ENCODE measurements at places on chromosomes 1 and 21.

- DNase-seq, result no peak
These were observed 9.6 kb upstream of the SH2D1B start for GRCh38 chr1:162421258-162422164.

GRCh38 chr21:22855581-22855980, 1857.4 kb downstream of the NCAM2 start:
- no peak for DNase-seq

DNA sequence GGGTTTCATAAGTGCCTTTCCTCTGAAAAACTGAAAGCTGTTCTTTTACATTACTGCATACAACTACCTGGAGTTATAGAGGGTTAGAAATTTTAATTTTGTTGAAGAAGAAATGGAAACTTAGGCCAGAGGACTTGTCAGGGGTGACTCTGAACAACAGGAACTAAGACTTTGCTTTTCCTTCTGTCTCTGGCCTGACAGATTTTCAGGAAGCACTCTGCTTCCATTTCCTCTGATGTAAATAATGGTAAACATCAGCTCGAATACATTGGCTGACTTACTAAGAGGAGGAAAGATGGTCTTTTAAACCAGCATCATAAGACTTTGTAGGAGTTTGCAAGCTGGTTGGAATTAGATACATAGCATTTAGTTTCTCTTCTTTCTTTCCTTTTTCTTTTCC, 27.1 kb upstream of the PLEKHM2 start:
- DNase-seq, result no peak

- no peak for DNase-seq
These were observed 423.0 kb downstream of the RPS6KC1 start for GRCh38 chr1:213474054-213474453.

DNA sequence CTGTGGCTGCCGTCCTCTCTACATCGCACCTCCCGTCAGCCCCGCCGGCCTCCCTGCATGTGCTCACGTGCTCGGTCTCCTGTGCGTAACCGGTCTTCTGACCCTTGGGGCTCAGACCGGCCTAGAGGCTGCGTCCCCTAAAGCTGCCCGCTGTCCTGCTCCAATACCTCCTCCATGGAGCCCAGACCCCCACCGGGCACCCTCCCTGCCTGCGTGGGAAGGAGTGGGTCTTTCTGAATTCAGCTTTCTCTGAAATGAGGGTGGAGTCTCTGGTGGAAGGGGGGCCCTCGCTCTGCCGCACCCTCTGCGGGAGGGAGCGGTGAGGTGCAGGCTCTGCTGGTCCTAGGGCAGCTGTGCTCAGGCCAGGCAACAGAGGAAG, 18.7 kb upstream of the POFUT2 start:
- DNase-seq, result no peak

DNA sequence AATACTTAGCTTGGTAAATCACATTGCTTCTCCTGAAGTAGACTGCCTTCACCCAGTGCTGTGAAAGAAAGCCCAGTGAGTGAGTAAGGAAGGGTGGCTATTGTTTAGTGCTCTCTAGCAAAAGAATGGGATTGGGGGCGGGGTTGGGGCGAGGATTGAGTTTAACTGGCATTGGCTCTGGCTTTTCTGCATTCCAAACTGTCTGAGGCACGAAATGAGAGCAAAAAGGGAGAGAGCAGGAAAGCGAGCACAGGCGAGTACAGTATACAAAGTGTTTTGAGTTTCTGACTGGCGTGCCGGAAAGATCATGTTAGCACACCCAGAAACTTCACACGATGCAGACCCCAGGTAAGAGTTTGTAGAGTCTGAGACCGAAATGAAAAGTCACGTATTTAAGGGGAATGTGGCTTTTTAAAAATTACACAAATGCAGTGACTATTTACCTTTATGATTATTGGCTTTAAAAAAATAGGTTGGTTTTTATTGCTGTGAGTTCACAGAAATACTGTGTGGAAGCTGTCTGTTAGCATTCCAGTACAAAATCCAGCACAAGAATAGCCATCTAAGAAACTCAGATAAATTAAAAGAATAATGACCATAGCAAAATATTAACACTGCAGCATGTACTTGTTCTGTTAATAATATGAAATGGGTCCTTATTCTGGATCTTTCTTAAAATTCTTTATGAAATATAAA, 155.4 kb downstream of the CLEC20A start:
- no peak for DNase-seq

DNA sequence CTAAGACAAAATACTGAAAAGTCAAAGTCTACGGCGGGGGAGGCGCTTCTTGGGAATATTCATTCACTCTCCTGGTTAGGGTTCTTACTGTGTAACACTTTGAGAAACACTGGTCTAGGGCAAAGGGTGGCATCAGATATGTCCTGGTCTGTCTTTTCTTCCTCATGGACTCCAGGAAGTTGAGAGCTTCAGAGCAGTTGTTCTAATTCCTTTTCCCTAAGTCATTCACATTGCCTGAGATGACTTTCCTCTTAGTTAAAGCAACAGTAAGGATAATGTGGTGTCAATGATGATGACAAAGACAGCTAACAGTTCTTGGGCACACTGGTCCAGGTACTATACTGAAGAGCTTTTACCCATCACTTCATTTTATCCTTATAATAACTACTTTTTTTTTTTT, 27.0 kb downstream of the FGGY start:
- DNase-seq, result no peak

GRCh38 chr1:226233806-226234205, 10.3 kb downstream of the MIXL1 start:
- no peak for DNase-seq

- no peak for DNase-seq
These were observed at the start of gene DENND4B for GRCh38 chr1:153946622-153947241. Gene DENND4B (minus strand): TSS chr1:153946718. CDS start chr1:153944374, 2,344 bp downstream.

DNA sequence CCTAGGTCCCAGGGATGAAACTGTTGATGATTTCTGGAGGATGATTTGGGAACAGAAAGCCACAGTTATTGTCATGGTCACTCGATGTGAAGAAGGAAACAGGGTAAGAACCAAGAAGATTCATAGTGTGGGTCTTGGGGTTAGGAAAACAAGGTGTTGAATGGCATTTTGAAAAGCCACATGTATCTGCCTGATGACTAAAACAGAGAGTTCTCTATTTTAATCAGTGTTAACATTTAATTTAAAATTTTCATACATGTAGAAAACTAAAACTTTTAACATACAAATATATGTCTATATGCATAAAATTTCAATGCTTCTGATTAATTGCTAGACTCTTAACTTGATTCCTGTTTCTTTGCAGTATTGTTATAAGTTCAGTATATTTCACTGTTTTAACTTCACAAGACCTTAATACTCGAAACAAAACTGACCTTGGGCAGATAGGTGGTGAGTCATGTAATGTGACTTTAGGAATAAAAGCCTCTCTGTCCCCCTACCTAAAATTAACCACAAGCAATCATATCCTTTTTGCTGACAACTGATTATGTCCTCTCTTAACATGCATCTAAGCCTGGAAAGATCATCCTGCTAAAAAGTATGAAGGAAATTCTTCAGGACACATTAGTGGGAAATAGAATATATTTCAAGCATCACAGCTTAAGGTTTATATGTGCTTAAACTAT, 95.6 kb downstream of the PTPRC start:
- DNase-seq, result peak; percentile 27

- no peak for DNase-seq
These were observed 168.9 kb upstream of the HMCN1 start for GRCh38 chr1:185565302-185565701.

GRCh38 chr21:33755354-33755753, 113.1 kb downstream of the ITSN1 start:
- no peak for DNase-seq

DNA sequence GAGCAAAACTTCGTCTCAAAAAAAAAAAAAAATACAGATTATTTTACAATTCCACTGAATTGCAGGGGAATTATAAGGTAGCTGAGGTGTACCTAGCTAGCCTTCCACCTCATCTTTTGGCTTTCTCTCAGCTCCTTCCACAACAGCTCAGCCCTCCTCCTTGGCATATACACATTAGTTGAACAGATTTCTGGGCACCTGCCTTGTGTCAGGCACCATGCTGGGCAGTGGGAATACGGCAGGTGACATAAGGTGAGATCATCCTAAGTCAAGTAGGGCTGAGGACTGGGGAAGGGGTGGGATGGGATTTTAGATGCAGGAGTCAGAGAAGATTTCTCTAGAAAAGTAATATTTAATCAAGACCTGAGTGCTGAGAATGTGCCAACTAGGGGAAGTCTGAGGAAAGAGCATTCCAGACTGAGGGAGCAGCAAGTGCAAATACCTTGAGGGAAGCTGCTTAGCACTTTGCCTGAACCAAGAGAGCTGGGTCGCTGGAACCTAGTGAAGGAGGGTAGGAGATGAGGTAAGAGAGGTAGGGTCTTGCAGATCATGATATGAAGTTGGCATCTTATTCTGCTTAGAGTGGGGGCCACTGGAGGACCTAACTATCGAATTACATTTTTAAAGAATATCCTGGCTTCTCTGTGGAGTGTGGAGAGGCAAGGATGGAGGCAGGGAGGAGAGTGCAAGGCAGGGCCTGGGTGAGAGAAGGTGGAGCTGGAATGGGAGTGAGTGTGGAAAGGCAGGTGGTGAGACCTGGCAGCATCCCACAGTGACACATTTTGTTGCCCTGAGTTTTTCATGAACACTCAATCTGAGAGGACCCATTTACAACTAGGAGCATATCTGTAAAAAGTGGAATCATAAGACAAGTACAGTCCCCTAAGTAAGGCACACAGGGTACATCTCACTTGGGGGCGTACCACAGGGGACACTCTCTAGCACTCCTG, 28.2 kb downstream of the LAMC2 start:
- no peak for DNase-seq

DNA sequence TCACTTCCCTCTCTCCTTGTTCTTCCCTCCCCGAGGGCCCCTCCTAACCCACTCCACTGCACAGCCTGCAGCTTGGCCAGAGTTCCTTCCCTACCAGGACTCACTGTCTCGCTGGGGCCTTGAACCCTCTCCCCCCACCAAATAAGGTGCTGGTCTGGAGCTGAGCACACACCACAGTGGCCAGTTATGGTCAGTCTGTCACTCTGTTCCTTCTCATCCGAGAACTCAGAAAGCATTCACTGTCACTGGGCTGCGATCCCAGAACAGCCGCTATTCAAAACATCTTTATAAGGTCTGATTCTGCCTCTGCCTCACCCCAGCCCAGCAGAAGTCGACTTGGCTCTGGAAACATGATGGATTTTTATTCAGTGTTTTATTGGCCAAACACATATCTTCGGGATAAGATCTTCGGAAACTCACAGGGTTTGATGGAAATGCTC, 19.8 kb upstream of the LBR start:
- DNase-seq, result no peak

DNA sequence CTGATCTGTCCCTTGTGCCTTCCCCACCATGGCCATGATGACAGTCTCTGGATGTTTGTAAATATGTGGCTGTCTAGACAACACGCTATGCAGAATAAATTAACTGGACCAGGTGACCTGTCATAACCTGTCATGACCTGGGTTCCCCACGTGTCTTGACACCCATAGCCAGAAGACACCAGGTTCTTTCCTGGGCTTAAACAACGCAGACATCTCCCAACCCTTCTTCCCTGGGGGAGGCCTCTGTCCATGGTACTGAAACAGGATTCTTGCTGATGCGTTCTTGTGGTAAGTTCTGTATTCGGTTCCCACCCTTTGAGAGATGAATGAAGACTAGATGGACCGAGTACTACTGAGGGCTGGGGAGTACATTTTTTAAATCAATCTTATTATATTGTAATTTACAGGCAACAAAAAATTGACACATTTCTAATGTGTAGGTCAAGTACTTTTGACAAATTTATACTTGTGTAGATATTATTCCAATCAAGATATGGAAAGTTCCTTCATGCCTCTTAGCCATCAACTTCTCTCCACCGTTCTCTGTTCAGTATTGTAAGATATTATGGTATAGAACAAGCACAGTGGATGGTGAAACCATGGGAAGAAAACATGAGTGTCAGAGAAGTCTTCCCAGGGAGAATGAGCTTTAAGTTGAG, 738.8 kb downstream of the PTPRU start:
- DNase-seq, result no peak

DNA sequence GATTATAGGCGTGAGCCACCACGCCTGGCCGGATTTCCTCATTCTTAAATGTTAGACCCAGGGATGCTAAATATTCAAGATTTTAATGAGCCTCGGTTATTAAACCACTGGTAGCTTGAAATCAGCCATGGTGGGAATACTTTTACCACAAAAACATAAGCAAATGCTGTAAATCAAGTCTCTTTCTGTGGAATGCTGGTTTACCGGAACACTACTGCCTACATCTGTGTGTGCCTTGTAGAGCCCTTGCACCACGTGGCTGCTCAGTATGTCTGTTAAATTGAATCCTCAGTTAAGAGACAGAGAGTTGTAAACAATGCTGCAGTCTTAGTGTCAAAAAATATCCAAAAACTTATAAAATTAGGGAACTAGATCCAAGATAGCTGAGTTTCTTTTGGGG, 26.8 kb upstream of the CNN3 start:
- DNase-seq, result no peak

- no peak for DNase-seq
These were observed 38.3 kb downstream of the ABCG1 start for GRCh38 chr21:42257091-42257765.

- DNase-seq, result no peak
These were observed 652.5 kb downstream of the AMY1C start for GRCh38 chr1:104402178-104402577.

- DNase-seq, result no peak
These were observed 6.1 kb upstream of the RNF223 start for GRCh38 chr1:1080122-1080757.

GRCh38 chr21:44878053-44878982, 4.8 kb upstream of the PTTG1IP start:
- no peak for DNase-seq
